Glomerular endothelial cell (primary cell): ENCODE measurements at places on chromosomes 4 and X.

DNA sequence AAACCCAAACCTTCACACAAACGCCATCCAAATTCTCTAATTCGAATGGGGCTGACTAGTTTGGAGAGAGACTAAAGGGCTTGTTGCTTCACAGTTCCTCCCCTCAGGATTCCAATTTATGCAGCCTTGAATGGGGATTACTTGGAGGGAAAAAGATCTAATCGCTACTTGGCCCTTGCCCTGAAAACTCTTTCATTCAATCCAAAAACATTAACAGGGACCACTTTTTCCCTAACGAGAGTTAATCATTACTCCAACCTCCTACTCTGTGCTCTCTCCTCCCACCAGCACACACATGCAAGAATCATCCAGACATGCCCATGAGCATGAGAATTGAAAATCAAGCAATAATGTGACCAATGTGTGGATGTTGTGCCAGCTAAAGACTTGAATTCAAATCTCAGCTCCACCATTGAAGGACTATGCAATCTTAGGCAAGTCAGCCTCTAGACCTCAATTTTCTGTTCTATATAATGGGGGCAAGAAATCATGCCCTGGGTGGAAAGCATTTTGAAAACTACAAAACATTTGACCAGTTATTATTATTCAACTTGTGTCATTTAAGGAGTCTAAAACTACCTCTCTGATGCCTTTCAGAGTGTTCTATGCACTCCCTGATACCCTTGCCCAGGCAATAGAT is 34.3 kb upstream of the GPC3 start:
- DNase-seq = no peak

GRCh38 chr4:185839194-185839712 is 27.3 kb upstream of the SORBS2 start:
- DNase-seq = peak; percentile 97

DNA sequence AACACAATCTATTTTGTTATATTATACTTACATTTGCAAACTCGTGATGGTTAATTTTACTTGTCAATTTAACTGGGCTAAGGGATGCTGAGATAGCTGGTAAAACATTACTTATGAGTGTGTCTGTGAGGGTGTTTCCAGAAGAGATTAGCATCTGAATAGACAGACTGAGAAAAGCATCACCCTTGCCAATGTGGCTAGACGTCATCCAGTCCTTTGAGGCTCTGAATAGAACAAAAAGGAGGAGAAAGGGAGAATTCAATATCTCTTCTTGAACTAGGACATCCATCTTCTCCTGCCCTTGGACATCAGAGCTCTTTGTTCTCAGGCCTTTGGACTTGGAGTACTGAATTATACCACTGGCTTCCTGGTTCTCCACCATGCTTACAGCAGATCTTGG is 154.6 kb downstream of the EPHA5 start:
- DNase-seq = no peak

GRCh38 chrX:13364230-13364857 is 44.5 kb upstream of the ATXN3L start:
- no peak for DNase-seq

DNA sequence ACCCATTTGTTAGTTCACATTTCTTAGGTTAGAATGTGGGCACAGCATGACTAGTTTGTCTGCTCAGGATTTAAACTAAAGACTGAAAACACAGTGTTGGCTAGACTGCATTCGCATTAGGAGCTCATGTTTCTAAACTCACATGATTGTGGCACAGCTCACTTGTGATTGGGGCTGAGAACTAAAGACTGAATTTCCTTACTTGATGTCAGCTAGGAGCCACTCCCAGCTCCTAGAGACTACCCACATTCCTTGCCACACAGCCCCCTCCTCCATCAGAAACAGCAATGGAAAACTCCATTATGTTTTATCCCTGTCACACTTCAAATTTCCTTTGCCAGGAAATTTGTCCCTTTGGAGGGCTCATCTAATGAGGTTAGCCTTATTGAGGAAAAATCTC is 170.2 kb upstream of the NUDT6 start:
- no peak for DNase-seq

DNA sequence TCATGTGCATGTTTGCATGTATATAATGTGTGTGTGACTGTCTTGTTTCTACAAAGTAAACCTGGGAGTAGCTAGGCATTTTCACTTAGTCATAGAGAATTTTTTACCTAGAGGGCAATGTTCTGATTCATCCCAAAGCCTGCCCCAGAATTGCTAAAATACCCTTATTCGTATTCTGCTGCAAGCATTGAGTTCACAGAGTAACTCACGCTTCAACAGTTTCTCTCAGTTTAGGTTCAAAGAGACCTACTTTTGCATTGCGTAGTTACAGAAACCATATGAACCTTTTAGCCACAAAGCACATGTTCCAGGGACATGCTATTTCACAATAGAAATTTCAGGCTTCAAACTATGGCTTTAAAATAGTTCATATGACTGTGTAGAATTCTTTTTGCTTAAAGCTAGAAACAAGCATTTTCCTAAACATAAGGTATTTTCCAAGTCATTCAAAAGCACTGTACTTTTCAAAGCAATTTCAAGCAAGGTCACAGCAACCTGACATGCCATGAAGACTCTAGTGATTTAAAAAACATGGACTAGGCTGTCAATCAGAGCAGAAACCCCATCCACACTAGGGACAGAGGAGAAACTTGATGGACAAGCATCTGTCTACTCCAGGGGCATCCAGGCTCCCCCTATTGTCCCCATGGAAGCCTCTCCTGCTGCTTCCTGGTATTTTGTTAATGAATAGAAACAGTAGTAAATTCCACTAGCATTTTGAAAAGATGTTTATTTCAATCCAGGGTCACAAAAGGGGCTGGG is 81.5 kb upstream of the MAPK10 start:
- no peak for DNase-seq

DNA sequence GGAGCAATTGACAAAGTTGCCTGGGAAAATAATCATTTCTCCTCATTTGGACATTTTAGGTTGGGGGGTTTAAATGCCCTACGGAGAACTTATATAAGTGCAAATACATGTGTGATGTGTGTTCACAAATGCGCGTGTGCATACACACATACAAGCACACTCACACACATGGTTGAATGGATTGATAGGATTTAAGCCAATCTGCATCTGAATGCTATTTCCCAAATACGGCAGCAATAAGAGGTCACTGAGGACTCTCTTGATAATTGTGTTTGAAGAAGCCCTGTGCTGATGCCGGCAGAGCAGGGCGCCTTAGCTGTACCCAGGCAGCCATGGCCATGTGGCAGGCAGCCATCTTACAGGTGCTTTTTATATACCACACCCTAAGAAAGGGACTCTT is 165.3 kb upstream of the LEF1 start:
- DNase-seq = no peak

DNA sequence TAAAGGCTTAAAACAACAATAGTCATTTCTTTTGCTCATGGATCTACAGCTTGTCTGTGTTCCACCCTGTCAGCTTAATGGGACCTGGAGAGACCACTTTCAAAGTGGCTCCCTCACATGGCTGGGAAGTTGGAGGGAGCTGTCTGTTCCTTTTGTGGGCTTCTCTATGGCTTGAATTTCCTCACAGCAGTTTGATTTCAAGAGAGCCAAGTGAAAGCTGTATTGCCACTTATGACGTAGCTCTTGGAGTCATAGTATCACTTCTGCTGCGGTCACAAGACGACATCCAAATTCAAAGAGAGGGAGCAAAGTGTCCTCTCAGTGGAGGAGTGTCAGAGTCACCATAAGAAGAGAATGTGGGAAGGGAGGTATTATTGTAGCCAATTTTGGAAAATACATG is 22.7 kb upstream of the ACSL1 start:
- no peak for DNase-seq

GRCh38 chr4:2923141-2923551 is 40.1 kb downstream of the NOP14 start:
- no peak for DNase-seq

- no peak for DNase-seq
Measured at GRCh38 chrX:129318375-129318774, 204.9 kb downstream of the SMARCA1 start.

GRCh38 chrX:110276778-110277177 is 41.1 kb downstream of the AMMECR1 start:
- no peak for DNase-seq

GRCh38 chrX:97740886-97741285 is 857.2 kb downstream of the RPA4 start:
- DNase-seq = no peak

- no peak for DNase-seq
Measured at GRCh38 chr4:138225477-138225876, 16.7 kb downstream of the SLC7A11 start.

DNA sequence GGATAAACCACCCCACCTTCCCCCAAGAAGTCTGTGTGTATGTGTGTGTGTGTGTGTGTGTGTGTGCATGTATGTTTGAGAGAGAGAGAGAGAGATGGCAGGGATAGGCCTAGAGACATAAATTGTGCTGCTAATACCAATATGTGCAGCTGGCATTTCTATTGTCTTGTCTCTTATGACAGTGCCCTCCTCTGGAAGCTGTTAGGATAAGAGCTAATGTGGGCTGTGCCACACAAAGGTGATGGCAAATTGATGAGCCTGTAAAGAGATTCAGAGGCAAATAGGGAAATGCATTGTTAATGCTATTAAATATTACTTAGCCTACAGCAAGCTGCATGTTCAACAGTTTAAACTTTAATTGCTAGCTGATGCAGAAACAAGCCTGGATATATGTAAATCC is 332.0 kb downstream of the NKX6-1 start:
- DNase-seq = no peak

GRCh38 chrX:130738638-130739195 is 164.3 kb downstream of the ENOX2 start:
- DNase-seq = no peak

DNA sequence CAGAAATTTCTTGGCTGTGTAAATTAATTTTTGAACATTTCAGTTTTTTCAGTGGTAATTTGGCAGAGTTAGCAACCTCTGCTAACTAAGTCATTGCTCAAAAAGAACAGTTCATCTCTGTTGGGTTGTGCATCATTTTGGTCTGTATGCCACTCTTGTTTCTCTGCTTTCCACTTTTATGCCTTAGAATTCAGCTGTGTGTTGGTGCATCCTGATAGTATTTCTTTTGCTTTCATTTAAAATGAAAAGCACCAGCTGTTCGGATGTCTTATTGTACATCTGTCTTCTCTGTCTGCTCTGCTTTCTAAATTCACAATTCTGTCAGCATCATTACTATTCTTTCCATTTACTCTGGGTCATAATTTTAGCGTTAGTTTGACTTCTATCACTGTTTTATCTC is 388.2 kb upstream of the NDST4 start:
- no peak for DNase-seq

DNA sequence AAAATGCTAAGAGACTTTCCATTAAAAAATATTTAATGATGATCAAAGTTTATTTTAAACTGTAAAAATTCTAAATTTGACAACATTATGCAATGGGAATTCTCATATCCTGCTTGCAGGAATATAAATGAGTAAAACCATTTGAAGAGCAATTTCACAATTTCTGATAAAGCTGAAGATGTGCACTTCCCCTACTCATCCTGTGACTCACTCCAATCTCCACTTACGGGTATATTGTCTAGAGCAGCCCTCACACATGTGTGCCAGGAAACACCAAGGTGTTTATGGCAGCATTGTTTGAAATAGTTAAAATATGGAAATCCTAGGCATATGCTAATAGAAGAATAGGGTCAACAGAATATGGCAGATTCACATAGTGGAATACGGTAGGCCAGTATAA is 158.4 kb downstream of the PDHA2 start:
- no peak for DNase-seq

GRCh38 chr4:169314906-169315305 is 44.1 kb upstream of the SH3RF1 start:
- DNase-seq = peak; percentile 34

DNA sequence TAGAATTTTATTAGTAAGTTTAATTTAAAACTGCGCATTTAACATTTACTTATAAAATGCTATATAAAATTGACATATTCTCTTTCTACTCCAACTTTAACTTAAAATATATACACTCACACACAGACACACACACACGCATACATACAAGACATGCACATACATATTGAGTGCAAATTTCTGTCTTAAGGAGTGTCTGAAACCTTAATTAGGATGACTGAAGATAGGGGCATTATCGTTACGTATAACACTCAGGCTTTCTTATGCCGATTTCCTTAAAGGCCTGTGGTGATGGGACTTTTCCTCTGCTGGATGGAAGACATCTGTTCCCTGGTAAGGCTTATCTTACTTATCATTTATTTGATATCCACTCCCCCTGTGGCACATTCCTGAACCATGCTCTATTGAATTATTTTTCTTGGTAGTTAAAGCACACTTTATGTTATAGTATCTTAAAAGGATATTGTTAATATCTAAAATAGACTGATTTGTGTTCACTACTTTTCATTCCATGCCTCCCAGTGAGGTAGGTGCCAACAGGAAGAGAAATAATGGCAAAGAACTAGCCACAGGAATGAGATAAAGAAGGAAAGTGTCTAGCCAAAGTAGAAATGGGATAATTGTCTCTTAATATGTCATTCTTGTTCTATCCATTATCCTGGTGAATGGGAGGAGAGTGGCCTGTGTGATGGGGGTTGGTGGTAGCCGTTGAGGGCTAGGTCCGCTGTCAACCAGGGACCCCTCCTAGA is 92.9 kb upstream of the GPRIN3 start:
- DNase-seq = no peak

- DNase-seq = no peak
Measured at GRCh38 chr4:6280365-6280996, 10.8 kb downstream of the WFS1 start.

DNA sequence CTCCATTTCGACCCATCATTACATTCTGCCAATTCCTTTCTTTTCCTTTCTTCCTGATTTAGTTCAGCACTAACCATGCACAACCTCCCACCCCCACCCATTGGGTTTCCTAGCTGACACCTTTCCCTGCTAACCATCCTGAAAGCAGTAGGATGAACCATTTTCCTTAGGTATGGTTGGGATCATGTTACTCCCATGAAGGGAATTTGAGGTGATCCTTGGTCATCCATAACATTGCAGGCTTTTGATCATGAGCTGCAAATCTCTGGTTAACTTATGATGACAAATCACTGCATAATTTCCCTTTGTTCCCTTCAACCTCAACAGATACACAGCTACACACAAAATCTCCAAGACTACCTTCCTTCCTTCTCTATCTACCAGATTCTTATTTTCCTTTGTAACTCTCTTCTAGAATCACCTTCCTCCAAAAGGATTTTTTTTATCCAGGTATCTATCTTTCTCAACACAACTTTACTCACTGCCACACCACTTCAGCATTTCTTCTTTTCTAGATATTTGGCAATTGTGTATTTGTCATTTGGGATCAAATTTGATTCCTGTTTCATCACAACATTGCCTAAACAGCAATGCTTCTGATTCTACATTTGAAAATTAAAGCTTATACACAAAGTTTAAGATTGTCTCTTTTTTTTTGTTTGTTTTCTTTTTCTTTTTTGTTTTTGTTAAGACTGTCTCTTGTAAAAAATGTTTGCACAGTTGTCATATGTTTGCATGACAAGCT is 145.1 kb downstream of the RBM47 start:
- no peak for DNase-seq

GRCh38 chr4:34269613-34270012 is 1974.7 kb downstream of the ARAP2 start:
- DNase-seq = no peak
